Activated gamma-delta T cell treated with Interleukin-2 at 50 U/mL for 16 hours (primary cell): ENCODE measurements at places on chromosomes 5 and 9.
A peak's percentile ranks its signal among the peaks of the same experiment; 100 is the strongest.

DNA sequence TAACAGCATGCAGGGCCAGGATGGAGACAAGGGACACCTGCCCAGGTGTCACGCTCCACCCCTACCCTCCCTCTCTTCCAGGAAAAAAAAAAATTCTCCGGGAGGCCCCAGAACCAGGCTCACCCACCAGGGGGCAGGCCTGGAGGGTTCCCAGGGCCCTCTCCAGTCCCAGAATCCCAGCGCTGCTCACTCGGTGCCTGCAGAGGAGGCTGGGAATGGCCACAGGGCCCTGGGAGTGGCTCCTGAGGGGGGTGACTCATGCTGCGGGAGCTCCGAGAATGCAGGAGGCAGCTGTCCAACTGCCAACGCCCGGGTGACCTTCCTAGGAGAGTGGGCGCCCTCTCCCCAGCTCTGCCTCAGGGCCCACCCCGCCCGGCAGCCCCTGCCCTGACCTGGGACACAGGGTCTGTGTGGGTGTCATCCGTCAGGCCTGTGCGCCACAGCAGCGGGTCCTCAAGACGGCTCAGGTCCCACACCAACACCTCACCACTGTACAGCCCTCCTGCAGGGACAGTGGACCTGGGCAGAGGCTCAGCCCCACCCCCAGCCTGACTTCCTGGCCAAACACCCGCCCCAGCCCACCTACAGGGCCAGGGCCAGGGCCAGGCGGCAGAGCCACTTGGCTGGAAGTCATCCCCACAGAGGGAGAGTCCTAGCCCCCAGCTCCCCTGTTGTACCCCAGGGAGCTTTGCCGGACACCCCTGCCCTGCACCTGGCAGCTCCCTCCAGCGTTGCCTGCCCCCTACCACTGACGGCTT is 21.2 kb downstream of the DYNC2I2 start:
- DNase-seq, result no peak

GRCh38 chr9:86281593-86282076 is 703 bp downstream of the ISCA1 start:
- no peak for DNase-seq

GRCh38 chr5:88688984-88689667 is 193.9 kb downstream of the MEF2C start:
- no peak for DNase-seq

GRCh38 chr5:111530298-111530740 is 18.0 kb upstream of the STARD4 start:
- peak; percentile 77 for DNase-seq

GRCh38 chr5:387491-388265 is 55.3 kb upstream of the EXOC3 start:
- no peak for DNase-seq

GRCh38 chr5:136080113-136080482 is 51.3 kb downstream of the TGFBI start:
- DNase-seq, result no peak

GRCh38 chr5:123907349-123907748 is 395.4 kb downstream of the CSNK1G3 start:
- no peak for DNase-seq

DNA sequence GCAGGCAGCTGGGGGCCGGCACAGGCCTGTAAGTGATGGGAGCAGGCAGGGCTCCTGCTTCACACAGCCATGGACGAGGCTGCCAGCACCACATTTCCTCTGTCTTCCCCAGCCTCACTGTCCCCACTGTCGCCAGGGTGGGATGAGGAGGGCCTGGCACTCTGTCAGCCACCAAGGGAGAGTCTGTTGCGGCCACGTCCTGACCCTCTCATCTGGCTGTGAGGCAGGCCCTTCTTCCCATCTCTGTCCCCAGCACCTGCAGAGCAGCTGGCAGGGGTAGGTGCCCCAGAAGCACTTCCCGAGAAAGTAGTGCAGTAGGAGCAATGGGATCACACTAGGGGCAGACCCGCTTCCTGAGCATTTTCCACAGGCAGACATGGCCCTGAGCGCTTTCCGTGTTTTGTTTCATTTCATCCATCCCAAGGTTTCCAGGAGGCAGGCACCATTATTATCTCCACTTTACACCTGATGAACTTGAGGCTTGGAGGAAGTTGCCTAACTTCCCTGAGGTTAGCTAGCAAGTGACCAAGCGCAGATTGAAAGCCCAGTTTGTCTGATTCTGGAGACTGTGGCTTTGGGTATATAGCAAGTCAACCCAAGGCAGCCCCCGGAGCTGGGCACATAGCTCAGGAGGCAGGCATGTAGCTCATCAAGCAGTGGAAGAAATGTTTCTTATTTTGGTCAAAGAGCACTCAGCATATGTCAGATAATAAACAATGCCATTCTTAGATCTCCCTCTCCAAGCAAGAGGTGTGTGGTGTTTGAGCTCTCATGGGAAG is 202.4 kb downstream of the DAB2IP start:
- no peak for DNase-seq

DNA sequence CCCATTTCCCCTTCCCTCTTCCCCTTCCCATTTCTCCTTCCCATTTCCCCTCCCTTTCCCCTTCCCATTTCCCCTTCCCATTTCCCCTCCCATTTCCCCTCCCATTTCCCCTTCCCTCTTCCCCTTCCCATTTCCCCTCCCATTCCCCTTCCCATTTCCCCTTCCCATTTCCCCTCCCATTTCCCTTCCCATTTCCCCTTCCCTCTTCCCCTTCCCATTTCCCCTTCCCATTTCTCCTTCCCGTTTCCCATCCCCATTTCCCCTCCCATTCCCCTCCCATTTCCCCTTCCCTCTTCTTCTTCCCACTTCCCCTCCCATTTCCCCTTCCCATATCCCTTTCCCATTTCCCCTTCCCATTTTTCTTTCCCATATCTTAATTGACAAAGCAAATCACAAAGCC is 109.0 kb downstream of the OLFM1 start:
- no peak for DNase-seq

- DNase-seq, result no peak
Observed at GRCh38 chr9:82891321-82891720, 171.6 kb downstream of the RASEF start.

DNA sequence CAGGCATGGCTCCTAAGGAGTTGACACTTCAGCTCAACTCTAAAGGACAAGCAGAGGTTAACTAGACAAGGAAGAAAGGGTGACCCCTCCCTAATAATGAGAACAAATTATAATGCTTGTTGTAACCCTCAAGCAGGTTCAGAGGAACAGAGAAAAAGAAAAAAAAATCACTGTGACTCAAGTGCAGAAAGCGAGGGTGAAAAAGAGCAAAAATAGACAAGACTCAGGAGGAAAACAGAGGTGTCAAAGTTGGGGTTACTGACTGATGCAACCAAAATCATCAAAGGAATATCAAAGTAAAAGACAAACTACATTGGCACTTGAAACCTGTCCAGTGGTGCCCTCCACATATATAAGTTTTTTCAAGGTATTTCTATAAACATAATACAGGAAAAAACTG is 28.4 kb downstream of the FBXW11 start:
- no peak for DNase-seq

GRCh38 chr9:36450110-36450732 is 50.2 kb upstream of the RNF38 start:
- DNase-seq, result no peak

DNA sequence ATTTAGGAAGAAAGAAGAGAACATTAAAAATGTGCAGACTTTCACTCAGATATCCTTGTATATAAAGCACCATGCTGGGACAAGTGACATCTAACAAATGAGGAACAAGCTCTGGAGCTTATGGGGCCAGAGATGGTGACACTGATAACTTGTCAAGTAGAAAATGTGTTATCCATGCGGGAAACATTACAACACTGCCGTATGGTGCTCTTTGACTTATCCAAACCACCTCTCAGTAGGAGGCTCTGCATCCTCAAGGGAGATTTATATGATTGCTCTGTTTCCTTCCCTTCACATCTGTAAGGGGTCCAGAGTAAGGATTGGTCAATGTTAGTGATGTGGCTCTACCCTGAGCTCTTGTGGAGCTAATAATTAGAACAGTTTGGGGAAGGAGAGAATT is 23.5 kb downstream of the KCTD16 start:
- DNase-seq, result no peak

- no peak for DNase-seq
Observed at GRCh38 chr9:128088253-128088945, 20.4 kb downstream of the SLC25A25 start.

- DNase-seq, result no peak
Observed at GRCh38 chr5:80070338-80071056, 35.3 kb downstream of the THBS4 start.

- DNase-seq, result no peak
Observed at GRCh38 chr5:176770431-176770830, 39.9 kb upstream of the UNC5A start.

DNA sequence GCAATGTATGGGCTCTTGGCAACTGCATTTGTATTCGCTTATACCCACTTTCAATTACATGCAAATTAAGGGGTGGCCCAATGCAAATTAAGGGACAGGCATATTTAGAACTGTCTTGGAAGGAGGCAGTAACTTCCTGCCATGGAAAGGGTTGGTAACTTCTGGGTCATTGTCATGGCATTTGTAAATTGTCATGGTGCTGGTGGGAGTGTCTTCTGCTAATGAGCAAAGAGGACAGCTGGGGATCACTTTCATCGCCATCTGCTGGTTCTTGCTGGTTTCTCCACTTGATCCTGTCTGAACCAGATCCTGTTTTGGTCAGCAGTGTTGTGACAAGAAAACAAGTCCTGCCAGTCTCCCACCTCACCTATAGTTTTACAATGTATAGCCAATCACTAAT is 23.3 kb upstream of the UGT3A2 start:
- DNase-seq, result no peak

DNA sequence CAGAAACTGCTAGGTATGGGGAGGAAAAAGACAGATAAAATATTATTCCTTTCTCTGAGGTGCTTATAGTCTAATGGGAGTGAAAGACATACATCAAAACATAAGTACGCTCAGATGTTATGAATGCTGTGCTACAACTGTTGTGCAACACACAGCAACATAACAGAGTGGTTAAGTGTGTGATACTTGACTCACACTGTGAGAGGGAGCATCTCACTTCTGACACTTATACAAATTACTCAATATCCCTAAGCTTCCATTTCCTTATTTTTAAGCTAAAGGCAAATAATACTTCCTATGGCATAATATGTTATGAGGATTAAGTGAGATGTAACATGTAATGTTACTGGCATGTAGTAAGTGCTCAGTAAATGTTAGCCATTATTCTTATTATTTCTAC is 110.6 kb upstream of the FER start:
- DNase-seq, result no peak

- no peak for DNase-seq
Observed at GRCh38 chr5:157352756-157353340, 86.9 kb downstream of the CYFIP2 start.

DNA sequence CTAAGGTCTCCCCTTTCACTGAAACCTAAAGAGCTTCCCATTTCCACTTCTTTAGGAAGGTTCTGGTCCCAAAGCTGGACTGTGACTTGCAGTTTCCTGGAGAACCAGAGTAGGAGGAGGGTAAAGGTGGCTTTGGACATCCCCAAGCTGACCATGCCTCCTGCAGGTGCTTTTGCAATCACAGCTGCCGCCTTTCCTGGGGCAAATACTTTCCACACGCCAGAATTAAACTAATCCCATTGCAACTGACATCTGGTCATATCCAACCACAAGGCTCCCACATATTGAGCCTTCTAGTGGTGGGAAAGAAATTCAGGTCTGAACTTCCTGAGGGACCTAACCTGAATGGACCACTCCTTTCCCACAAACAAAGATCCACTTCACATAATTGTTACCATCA is 92.7 kb downstream of the NRG2 start:
- DNase-seq, result no peak

DNA sequence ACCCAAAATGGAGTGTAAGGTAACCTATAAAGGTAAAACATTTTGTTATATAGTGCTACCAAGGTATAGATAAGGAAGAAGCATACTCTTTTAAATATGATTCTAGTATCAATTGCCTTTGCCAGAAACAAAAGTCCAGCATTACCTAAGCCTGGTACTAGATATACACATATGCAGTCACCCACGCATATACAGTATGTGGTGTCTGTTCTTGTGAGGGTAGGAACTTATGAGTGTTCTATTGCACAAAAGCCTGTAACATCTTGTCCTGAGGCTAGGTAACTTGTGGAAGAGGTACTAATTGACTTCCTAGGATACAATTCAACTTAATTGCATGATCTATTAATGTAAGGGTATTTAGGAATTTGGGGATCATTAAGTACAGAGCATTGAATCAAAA is 31.3 kb upstream of the IFNE start:
- DNase-seq, result no peak

DNA sequence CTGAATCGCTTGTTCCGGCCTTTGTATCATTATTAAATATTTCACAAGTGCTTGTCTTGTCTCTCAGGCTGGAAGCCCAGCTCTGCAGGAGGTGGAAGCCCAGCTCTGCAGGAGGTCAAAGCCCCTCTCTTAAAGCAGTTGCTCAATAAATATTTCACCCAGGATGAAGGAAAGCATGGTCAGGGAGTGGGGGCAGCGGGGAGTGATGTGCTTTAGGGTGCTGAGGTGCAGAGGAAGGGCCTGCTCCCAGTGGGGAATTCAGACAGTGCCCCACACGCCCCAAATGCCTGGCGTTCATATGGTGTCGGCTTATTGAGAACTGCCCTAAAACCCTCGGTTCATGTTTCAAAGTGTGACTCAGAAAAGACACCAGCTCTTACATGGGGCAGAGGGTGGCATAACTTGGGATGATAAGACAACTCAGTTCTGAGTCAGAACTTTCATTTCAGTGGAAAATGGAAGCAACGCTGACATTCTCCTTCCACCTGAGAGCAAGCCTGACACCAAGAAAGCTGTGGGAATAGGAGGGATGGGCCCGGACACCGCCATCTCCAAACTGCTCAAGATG is 114.3 kb upstream of the DAP start:
- no peak for DNase-seq

DNA sequence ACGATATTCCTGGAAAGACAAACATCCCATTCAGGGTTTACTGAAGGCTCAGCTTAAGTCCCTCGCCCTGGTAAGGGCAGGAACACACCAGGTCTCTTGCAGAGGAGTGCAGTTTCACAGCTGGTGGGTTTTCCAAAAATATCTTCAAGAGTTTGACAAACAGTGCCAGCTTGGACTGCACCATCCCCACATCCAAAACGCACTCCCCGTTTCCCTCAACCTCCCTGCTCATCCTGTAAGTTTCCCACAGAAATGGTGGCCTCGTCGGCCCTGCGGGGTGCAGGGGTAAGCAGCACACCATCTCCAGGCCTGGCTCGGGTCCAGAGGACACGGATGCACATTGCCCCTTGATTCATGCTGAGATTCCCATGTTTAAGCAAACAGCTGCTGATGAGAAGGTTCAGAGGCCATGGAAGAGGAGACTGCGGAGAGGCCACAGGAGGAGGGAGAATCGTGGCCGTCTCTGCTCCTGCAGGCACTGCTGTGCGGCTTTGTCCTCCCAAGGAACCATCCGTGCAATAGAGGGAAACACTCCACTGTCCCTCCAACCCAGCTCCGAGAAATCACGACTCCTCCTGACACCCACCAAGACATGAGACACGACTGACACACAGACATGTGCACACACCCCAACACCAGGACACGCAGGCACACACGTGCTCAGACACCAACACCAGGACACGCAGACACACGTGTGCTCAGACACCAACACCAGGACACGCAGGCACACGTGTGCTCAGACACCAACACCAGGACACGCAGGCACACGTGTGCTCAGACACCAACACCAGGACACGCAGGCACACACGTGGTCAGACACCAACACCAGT is 24.0 kb upstream of the SLC12A7 start:
- DNase-seq, result no peak

- no peak for DNase-seq
Observed at GRCh38 chr5:1523480-1523792, 324 bp downstream of the LPCAT1 start.

GRCh38 chr5:141521244-141521781 is 32.4 kb downstream of the PCDHGC5 start:
- no peak for DNase-seq
